LoVo (cell line): ENCODE measurements at places on chromosomes 5 and 9.

- DNase-seq: no peak
These were observed 4.8 kb downstream of the CD274 start for GRCh38 chr9:5455181-5455580.

DNA sequence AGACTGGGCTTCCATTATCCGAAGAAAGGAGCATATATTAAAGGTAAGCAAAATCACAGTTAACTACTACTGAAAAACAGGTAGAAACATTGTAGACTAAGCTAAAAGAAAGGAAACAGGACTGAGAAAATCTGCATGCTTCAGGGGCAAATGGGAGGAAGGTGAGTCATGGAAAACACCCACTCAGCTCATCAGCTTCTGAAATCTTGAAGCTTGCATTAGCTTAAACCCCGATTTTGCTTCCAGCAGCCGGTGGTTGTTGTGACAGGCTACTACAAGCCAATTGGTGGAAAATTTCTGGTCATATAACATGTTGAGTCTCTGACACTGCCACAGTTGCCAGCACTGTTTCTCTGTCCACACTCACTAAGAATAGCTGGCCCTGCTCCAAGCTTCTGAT is 179.6 kb upstream of the PUM3 start:
- no peak for DNase-seq

DNA sequence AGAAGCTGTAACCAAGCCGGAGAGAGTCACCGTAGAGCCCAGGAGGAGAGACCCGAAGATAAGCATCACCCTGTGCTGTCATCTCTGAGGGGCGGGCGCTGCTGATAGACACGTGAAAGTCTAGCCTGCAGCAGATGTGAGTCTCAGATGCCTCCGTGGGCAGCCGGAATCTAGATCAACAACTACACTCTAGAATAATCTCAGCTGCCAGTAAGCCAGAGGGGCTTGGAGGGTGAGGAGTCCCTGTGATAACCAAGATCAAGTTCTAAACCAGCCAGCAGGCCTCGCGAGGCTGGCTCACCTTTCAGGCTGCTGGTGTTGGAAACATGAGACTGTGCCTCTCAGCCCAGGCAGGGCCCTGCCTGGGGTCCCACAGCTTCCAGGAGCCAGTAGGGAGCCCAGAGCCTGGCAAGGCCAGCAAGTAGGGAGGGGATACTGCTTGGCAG is 54.1 kb downstream of the DAPK1 start:
- no peak for DNase-seq

DNA sequence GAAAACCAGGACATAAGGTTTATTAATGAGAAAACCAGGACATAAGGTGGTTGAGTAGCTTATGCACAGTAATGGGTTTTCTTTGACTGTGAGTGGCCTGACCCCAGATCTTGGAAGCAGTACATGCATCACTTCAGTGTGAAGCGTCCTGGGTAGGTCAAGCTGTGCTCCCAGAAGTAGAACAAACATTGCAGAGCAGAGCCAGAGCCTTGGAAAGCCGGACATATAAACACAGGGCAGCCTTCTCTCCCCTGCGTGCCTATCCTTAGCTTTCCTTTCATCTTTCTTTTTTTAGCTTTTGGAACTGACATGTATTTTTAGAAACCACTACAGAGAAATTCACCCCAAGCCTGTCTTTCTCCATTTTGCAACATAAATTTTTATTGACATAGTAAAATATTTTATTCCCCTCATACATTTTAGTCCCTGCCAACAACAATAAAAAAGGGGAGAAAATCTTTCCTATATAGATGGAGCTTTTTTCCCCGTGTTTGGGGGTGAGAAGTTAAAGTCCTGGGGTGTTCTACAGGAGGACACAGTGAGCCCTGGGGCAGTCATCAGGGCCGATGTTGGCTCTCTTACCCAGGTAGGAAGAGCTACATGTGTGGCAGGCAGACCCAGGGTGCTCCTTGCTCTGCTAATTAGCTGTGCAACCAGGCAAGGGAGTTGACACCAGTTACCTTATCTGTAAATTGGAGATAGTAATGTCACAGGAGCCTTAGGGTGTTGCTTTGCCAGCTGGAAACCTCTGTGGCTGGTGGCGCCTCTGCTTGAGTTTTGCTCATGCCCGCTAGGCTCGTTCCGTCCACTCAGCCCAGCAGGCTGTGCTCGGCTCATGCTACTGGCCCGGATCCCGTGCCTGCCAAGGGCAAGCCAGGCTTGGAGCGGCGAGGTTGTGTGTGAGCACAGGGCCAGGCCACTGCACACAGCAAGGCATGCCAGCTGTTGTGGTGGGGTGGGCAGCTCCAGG is 389.6 kb downstream of the KDM4C start:
- DNase-seq: no peak

DNA sequence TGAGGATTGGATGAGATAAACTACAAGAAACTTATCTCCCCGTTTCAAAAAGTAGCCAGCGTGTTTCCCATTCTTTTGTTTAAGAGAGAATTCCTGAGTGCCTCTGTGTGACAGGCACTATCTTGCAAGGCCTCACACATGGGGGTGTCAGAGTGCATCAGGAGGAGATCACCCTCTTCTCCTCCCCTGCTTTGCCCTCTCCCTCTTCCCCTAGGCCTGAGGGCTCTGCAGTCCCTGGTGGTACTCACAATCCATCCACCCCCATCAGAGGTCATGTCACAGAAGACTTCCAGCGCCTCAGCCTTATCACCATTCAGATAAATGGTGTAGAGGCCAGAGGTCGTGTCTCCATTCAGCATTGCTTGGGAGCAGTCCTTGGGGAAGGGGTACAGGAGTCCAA is 88.0 kb downstream of the TNC start:
- no peak for DNase-seq

DNA sequence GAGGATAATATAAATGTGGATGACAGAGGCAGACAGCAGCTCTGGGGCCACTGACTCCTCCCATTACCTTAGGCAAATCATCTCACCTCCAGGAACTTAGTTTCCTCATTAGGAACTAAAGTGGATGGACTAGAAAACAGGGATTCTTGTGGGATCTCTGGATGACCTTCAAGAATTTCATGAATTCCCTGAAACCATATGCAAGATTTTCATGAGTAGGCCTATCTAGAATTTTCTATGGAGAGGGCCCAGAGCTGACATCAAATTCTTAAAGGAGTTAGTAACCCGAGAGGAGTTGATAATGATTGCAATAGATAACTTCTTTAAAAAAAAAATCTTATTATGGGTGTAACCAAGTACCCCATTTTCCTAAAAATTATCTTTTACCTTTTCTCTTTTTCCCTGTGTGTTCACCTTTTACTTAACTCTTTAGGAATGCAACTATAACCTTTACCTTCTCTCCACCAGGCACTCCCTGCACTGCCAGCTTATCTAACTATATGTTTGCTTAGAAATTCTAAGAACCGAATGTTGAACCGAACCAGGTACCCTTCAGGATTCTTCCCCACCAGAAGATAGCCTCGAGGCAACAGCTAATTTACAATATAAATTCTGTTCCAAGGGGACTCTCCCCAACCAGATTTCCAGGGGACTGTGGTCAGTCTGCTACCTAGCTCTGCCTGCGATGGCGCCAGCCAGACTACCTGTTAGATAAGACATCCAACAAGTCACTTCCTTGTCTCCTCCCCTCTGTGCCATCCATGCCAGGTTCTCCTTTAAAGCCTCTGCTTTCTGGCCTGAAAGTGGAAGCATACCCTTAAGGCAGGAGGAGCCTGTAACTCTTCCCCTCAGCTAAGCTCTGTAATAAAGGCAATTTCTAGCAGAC is 86.0 kb downstream of the GCNT4 start:
- peak; percentile 24 for DNase-seq

DNA sequence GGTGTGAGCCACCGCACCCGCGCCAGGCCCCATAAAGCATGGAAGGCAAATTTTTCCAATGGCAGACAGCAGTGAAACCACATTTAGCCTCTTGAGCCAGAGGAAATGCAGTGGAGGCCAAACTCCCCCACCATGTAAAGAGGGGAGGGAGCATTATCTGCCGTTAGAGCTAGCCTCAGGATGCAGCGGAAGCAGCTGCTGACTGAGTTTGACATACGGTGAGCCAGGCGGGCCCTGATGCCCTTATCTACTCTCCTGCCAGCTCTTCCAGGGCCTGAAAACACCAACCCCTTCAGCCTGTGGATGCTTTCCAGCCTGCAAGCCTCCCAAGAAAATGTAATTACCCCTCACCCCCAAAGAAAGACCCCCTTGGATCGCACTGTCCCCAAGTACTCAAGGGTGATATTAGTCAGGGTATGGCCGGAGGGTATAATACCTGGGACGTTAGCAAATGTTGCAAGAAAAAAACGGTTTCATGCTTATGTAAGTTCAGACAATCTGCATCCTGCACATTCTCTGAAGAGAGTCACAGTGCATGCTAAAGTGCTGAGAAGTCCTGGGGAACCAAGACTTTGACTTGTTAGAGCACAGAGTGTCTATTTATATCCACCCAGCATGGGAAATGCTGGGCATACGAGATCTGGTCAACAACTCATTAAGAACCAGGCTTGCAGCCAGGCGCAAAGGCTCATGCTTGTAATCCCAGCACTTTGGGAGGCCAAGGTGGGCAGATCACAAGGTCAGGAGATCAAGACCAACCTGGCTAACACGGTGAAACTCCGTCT is 11.3 kb upstream of the GGTA1 start:
- no peak for DNase-seq

GRCh38 chr5:142360607-142361120 is 35.8 kb upstream of the SPRY4 start:
- DNase-seq: peak; percentile 62

- DNase-seq: no peak
These were observed 269.0 kb downstream of the SH3GL2 start for GRCh38 chr9:17847908-17848307.

DNA sequence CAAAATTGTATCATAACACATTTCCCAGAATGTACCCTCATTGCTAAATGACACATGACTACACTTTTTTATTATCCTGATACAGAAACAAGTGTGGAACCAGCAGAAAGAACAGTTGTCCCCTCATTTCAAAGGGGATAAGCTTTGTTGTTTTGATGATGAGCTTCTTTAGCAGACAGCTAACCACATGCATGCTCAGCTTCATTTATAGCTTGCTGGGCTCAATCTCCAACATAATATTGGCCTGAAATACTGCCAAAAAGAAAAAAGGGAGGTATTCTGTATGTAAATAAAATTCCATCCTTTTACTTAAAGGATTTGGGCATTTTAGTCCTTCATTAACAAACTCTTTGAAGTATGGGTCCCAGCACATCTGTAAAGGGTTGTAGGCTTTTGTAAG is 120.4 kb downstream of the SPATA31D1 start:
- no peak for DNase-seq

GRCh38 chr5:103033696-103034095 is 86.2 kb downstream of the GIN1 start:
- no peak for DNase-seq

- DNase-seq: no peak
These were observed 182.7 kb downstream of the ENC1 start for GRCh38 chr5:74457876-74458275.

- DNase-seq: no peak
These were observed 106.1 kb downstream of the STK32A start for GRCh38 chr5:147340941-147341340.

DNA sequence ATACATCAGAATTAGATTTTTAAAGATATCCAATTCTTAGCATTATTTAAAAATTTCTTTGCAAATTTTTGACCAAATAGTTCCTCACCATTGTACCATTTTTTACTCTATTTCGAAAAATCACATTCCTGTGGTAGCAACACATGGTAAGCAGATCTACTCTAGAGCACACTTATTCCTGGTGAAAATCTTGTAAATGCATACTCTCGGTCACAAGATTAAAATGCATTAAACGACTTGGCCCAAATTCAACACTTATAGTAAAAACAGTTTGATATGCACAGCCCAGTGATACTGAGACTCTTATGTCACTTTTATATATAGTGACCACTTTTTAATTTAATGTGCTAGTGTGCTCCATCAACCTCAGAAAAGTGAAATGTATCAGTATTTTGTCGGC is 208.8 kb upstream of the TARS1 start:
- DNase-seq: no peak

- no peak for DNase-seq
These were observed 345.8 kb downstream of the PDE4D start for GRCh38 chr5:59547731-59548130.

- DNase-seq: no peak
These were observed 73.7 kb downstream of the SLC1A3 start for GRCh38 chr5:36680066-36680465.

- DNase-seq: no peak
These were observed 80.8 kb upstream of the ADCY2 start for GRCh38 chr5:7315118-7315517.

- peak; percentile 12 for DNase-seq
These were observed 337.4 kb downstream of the GLIS3 start for GRCh38 chr9:3962496-3962895.

GRCh38 chr5:60700416-60700757 is 421 bp upstream of the DEPDC1B start:
- peak; percentile 22 for DNase-seq

- DNase-seq: peak; percentile 9
These were observed 842 bp downstream of the TMED7 start for GRCh38 chr5:115624994-115625393.

DNA sequence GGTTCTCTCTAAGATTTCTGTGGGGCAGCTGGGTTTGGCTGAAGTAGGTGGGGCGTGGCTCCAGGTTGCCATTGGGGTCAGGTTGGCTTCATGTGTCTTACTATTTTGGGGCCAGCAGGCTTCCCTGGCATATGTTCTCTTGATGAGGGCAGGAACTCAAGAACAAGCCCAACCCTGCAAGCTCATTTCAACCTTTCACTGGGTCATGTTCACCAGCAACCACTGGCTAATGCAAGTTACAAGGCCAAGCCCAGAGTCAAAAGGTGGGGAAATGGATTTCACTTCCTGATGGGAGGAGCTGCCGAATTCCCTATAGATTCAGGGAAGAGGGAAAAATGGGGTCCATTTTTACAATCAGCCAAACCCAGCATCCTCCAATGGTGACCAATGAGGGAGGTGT is 34.0 kb upstream of the HAND1 start:
- no peak for DNase-seq

DNA sequence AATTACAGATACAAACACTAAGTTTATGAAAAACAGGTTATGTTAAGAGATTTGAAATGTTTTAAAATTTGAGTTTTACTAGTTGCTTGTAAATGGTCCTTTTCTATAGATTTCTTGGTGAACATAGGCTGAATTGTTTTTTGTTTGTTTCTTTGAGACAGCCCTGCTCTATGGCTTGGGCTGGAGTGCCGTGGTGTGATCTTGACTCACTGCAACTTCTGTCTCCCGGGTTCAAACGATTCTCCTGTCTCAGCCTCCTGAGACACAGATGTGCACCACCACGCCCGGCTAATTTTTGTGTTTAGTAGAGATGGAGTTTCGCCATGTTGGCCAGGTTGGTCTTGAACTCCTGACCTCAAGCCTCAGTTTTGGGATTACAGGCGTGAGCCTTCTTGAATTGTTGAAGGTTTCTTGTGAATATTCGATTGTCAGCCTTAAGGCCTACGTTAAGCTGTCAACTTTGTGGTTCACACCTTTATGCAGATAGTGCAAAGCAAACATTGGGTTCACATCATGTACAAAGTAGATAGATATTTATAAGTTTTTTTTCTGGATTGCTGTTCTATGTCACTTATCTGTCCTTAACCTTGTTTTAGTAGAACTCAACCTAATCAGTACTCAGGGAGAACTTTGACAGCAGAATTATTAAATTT is 26.2 kb downstream of the UHRF2 start:
- no peak for DNase-seq

GRCh38 chr5:149320791-149321330 is 24.4 kb upstream of the GRPEL2 start:
- DNase-seq: peak; percentile 88

GRCh38 chr9:120857481-120857880 is 14.8 kb upstream of the PSMD5 start:
- no peak for DNase-seq

GRCh38 chr5:168377525-168377924 is 86.1 kb downstream of the WWC1 start:
- no peak for DNase-seq
